ENCODE measurements at places on chromosomes 1 and 21.

DNA sequence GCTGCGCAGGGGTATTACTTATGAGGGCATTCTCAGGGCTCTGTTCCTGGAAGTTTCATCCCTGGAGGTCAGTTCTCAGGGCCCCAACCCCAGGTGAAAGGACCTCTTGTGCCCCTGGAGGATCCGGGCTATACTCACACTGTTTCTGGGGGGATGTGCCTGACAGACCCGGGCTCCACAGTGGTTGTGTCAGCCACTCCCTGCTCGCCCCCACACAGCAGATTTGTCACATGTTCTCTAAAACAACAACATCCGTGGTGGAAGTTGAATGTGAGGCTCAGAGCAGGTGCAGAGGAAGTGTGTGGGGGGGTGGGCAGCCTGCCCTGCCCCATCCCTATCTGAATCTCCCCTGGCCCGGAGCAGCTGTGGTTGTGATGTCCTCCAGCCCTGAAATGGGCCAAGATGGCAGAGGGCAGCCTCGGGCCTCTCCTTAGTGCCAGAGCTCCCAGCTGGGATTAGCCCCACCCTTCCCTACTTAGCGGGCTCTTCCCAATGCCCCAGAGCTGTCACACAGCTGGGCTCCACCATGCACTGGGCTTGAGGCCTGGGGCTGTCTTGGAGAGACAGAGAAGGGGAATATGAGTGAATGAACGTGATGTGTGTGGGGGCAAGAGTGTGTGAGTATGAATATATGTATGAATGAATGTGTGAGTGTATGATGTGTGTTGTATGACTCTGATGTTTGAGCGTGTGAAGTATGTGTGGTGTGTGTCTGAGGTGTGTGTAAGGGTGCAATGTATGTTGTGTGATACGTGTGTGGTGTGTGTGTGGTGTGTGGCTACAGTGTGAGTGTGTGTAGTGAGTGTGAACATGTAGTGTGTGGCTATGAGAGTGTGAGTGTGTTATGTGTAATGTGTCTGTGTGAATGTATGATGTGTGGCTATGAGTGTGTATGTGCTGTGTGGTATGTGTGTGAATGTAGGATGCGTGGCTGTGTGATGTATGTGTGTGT, 1.5 kb upstream of the FCMR start:
- no peak for DNase-seq

GRCh38 chr1:30378003-30378596, 345.3 kb downstream of the MATN1 start:
- no peak for DNase-seq

- no peak for DNase-seq
These were observed 9.9 kb downstream of the CFAP410 start for GRCh38 chr21:44329086-44329889.

DNA sequence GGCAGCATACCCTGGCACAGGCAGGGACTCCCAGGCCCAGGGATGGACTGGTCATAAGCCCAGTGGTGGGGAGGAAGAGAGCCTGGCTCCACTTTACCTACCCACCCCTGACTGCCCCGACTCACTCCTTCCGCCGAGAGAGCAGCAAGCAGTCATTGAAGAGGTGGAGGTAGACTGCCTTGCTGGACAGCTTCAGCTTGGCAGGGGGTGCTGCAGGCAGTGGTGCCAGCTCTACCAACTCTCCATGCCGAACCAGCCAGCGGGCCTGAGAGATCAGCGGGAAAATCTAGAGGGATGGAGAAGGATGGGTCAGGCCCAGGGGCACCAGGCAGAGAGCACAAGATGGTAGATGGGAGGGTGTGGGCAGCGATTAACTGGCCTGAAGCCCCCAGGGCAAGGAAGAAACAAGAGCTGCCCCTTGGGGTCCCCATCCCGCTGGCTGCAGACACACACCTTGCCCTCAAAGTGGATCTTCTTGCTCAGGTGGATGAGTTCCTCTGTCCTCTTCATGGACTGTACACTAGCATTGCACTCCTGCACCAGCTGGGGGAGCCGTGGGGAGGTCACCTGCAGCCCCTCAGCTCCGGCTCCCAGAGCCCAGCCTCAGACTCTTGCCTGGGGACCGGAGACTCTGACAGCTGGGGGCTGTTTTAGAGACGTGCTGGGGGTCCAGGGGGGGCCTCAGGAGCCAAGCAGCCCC, 7.7 kb downstream of the ARHGEF19 start:
- DNase-seq, result no peak

GRCh38 chr21:37874904-37875780, 41.1 kb downstream of the KCNJ6 start:
- DNase-seq, result no peak

GRCh38 chr1:210129759-210130158, 102.8 kb upstream of the SERTAD4 start:
- no peak for DNase-seq

DNA sequence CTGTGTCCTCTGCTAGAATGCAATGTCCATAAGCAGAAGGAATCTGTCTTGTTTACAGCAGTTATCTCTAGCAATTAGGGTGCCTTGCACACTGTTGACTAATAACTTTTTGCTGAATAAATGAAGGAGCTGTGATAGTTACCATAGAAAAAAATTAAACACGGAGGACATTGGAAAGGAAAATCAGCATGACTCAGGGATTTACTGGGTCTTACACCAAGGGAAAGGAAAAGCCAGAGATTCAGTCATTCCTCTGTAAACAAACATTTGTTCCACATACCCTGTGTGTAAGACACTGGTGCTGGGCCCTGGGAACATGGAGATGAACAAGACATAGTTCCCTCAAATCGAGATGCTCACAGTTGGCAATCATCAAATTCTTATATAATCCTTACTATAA, 183.3 kb downstream of the PTGER3 start:
- no peak for DNase-seq

- DNase-seq, result no peak
These were observed 35.2 kb upstream of the SYT2 start for GRCh38 chr1:202745323-202745888.

- DNase-seq, result no peak
These were observed 26.8 kb upstream of the TARBP1 start for GRCh38 chr1:234505769-234506102.

- DNase-seq, result peak; percentile 59
These were observed 336.0 kb upstream of the NR5A2 start for GRCh38 chr1:199691540-199691939.

- DNase-seq, result no peak
These were observed 415.6 kb downstream of the SMYD3 start for GRCh38 chr1:246091477-246091876.

GRCh38 chr1:91745640-91746373, 140.1 kb downstream of the TGFBR3 start:
- DNase-seq, result no peak

DNA sequence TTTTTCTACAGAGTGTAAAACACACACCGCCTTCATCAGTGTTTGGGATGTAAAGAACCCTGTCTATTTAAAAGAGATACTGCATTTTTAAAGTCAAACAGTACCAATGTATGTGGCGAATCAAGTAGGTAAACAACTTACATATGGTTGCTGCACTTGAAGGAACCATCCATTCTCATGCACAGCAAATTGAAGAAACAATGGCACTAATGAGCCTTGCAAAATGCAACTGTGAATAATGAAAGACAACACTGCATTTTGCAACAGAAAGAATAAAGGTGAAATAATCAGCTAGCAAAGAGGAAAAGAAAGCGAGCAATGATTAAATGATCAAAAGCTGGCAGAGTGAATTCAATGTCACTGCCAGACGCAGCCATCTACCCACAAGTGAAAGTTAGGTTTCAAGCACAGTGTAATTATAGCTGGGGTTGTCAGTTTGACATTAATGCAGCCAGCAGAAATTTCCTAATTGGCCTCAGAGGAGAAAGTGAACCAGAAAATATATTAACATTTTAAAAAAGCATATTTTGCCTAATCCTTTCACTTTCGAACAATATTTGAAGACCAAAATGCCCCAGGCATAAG, 10.9 kb upstream of the BARHL2 start:
- no peak for DNase-seq

DNA sequence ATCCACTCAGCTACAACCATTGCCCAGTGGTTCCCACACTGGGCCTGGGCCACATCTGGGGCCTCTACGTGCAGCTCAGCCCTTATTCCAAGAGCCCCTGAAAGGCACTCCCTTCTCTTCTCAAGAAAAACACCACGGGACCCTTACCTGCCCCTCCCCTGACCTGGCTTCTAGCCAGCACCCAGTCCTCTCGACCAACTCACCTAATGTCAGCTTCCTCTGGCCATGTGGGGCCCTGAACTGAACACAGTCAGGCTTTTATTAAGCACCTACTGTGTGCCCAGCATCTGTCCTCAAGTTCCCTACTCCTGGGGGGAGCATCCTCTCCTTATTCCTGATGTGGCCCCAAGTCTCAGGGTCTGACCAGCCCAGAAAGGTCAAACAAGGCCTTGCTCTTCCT, 208.4 kb downstream of the MATN1 start:
- no peak for DNase-seq

DNA sequence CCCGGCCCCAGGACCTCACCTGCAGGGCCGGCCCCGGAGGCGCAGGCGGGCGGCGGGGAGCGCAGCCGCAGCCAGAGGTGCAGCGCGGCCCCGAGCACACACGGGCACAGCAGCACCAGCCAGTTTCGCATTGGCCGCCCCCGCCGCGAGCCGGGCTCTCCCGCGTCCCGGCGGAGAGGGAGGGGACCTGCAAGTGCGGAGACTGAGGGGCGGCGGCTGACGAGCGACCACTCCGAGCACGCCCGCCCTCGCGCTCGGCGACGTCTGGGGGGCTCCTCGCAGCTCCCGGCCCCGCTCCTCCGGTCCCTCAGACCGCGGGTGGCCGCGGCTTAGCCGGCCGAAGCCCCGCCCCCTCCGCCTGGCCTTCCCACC, at the start of gene B3GALNT2:
B3GALNT2 (minus strand) TSS at position 331 of the 372 bp plus-strand sequence; CDS start at position 131, 200 bp downstream.
- no peak for DNase-seq

DNA sequence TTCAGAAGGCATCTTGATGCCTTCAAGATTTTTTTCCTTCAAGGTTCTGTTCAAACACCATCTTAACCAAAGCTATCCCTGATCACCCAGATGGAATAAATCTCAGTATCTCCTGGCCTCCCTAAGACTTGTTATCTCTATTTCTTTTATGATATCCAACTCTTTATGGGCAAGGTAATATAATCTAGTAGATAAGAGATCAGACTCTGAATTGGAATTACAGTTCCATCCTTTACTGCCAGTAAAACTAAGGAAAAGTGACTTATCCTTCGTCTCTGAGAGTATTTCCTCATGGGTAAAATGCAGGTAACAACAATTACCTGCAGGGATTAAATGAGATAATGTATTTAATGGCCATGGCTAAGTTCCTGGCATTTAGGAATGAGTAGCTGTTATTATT, 445.0 kb upstream of the DAB1 start:
- DNase-seq, result no peak

- DNase-seq, result no peak
These were observed 37.5 kb downstream of the GPR88 start for GRCh38 chr1:100575406-100575805.
